Stomach (tissue), 19 donors: ENCODE measurements at places on chromosomes 7 and 10.

DNA sequence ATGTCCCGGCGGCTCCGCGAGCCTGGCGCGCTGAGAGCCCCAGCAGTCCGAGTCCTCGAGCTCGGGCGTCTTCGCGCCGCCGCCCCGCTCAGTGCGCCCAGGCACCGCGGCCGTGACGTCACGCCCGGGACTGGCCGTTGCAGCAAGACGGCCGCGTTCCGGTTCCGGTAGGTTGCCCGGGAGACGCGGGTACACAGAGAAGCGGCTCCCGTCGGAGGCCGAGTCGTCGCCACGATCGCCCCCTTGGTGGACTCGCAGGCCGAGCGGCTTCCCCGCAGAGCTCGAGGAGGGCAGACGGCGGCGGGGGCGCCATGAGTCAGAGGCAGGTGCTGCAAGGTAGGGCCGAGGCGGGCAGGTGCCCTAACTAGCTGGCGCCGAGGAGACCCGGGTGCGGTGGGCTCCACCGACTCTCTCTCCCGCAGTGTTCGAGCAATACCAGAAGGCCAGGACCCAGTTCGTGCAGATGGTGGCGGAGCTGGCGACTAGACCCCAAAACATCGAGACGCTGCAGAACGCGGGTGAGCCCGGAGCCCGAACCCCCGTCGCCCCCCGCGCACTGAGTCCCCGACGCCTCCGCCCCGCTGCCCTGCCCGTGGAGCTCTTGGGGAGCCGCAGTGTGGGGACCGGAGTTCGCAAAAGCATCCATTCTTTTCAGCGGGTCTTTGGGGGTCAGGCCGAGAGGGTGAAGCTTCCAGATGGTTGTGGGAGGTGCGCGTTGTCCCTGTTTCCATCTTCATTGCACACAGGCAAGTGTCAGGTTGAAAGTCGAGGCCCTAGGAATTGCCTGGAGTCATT lies at the start of gene SPAG6:
TSS of gene SPAG6 (plus strand) at position 196 of the 795 bp plus-strand sequence. CDS start at position 312, 116 bp downstream.
- DNase-seq, result peak; percentile 88

GRCh38 chr10:17792991-17793390 lies 16.2 kb upstream of the MRC1 start:
- DNase-seq, result no peak

GRCh38 chr7:150895809-150896208 lies 43.5 kb downstream of the AOC1 start:
- no peak for DNase-seq

- no peak for DNase-seq
These were observed 31.4 kb downstream of the CCDC71L start for GRCh38 chr7:106629516-106629915.

DNA sequence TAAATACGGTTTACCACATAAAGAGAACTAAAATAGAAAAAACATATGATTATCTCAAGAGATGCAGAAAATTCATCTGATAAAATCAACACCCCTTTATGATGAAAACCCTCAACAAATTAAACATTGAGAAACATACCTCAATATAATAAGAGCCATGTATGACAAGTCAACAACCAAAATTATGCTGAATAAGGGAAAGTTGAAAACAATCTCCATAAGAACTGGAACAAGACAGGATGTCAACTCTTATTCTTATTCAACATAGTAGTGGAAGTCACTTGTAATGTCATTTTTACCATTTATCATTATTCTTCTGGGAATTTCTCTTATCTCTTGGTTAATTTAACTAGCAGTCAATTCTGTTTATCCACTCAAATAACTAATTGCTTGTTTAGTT lies 79.0 kb downstream of the PCDH15 start:
- no peak for DNase-seq

GRCh38 chr10:76461024-76461423 lies 1029.6 kb downstream of the LRMDA start:
- DNase-seq, result no peak

DNA sequence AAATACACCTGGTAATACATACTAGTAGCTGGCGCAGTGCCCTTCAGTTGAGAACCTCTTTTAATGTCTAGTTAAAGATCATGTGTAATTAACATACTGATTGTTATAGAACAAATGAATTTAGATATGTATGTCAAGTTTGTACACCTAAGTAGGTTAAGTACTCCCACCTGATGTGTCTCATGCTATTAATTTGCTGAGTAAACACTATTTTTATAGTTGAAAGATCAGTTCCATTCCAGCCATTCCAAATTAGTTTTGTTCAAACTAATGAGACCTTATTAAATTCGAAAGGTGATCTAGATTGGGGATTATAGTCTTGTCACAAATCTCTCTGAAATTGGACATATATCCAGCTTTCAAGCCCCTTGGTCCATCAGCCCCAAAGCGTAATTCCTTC lies 710.0 kb downstream of the LRMDA start:
- no peak for DNase-seq

DNA sequence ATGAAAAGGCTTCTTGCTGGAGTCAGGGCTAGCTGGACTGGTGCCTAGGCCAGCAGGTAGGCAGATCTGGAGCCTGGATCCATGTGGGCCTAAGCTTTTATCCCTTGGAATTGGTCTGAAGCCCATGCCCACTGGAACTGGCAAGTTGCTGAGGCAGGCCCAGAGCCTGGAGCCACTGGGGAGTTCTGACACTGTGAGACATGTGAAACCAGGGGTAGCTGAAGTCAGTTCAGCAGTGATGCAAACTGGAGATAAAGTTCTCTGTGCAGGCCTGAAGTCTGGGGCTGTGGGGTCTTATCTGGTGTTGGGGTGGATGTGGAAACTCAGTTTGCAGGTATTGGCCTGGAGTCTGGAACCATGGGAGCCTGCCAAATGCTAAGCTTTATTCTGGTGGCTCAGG lies 9.7 kb upstream of the THSD7A start:
- DNase-seq, result no peak

DNA sequence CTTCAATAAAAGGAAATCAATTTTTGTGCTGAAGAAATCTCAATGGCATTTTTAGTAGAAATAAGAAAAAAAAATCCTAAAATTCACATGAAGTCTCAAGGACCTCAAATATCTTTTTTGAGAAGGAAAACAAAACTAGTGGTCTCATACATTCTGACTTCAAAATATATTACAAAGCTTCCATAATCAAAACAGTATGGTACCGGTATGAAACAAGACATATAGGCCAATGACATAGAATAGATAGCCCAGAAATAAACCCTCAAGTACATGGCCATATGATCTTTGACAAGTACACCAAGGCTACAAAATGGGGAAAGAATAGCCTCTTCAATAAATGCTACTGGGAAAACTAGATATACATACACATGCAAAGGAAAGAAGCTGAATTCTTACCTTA lies 131.8 kb upstream of the GPR22 start:
- no peak for DNase-seq
